ENCODE measurements at places on chromosomes 6 and 20. TPM values are rescaled to one million over a fixed set of nuclear protein-coding genes. Genes with fewer than 3 reads are reported as not detected.

LY6G6F gene
- total RNA-seq: not detected

DNA sequence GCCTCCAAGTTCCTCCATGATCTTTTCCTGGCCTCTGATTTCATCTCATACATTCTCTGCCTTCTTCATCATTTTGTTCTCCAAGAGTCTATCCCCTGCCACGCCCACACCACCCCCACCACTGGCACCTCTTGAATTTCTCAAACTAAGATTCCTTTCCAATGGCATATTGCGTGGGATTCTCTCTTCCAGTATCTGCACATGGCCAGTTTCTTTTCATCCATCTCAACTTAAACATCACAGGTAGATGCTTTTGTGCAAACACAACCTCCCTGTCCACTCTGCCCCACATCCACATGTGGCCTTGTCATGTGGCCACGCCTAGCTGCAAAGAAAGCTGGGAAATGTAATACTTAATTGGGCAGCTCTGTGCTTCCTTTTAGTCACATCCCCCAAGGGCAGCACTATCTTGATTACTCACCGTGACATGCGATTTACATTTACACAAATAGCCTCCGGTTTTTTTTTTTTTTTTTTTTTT is 33.4 kb upstream of the ZMYND8 start:
- H3K36me3 ChIP-seq: no peaks in the 10 kb centered on the region
- H3K4me1 ChIP-seq: peaks cover 7% of the 10 kb centered on the region
- peak; percentile 53 for DNase-seq
- no peaks in the 10 kb centered on the region for H3K27me3 ChIP-seq

CHD6 gene
- 31.7 TPM for total RNA-seq

GRCh38 chr6:113629975-113630737 is 227.0 kb upstream of the MARCKS start:
- no peak overlapping the region for H3K4me3 ChIP-seq
- peak; percentile 88 for DNase-seq
- no peaks in the 10 kb centered on the region for H3K36me3 ChIP-seq
- H3K4me1 ChIP-seq: peaks cover 17% of the 10 kb centered on the region
- no peak overlapping the region for H3K27ac ChIP-seq

DNA sequence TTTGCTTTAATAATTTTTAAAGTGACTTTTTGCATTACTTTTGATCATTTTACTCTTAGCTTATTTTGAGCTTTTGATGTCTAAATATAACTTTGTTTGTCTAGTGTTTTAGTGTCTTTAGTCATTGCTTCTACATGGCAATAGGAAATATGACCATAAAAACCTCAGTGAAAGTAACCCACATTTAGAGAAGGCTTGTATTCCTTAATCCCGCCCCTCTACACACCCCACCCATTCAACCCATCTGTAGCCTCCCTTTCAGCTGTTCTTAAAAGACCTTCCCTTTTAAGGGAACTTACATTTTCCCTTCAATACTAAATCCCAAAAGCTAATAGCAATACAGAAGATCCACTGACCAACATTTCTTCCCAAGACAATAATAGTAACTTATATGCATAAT is 225.4 kb downstream of the LAMA2 start:
- H3K27ac ChIP-seq: no peak overlapping the region
- DNase-seq: no peak
- no peak overlapping the region for H3K4me3 ChIP-seq

- peaks cover 23% of the 10 kb centered on the region for H3K4me1 ChIP-seq
- no peaks in the 10 kb centered on the region for H3K27me3 ChIP-seq
- no peak for DNase-seq
- no peak overlapping the region for H3K27ac ChIP-seq
- H3K4me3 ChIP-seq: no peak overlapping the region
Measured at GRCh38 chr20:23155141-23155590, 69.0 kb upstream of the CD93 start.

DNA sequence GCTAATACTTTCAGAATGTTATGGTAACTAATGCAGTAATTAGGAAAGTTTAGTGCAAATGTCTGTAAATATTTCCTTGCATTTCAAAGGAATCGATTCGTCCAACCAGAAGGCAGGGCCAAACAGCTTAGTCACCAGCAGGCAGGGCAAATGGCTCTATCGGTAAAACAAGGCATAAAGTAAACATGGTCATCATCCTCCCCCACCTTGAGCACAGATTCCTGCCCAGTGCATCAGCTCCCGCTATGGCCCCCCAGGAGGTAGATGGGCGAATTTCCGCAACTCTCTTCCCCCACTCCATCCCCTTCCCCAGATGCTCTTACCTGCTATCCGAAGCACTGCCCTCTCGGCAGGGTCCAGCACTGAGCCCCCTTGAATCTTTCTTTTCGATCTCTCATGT is 103.8 kb upstream of the BEND6 start:
- H3K4me3 ChIP-seq: peak overlapping the region; percentile 64
- H3K4me1 ChIP-seq: peaks cover 16% of the 10 kb centered on the region
- H3K27me3 ChIP-seq: no peaks in the 10 kb centered on the region
- H3K27ac ChIP-seq: peak overlapping the region; percentile 92

GRCh38 chr20:37649017-37649416 is 44.8 kb upstream of the CTNNBL1 start:
- no peak overlapping the region for H3K27ac ChIP-seq
- no peak for DNase-seq
- H3K4me3 ChIP-seq: no peak overlapping the region
- no peaks in the 10 kb centered on the region for H3K4me1 ChIP-seq

- no peak overlapping the region for H3K4me3 ChIP-seq
- H3K36me3 ChIP-seq: no peaks in the 10 kb centered on the region
- no peak for DNase-seq
Measured at GRCh38 chr6:114007516-114007915, 36.6 kb upstream of the HDAC2 start.

NANP gene
- 7.2 TPM for total RNA-seq

ADGRF5 gene
- not detected for total RNA-seq

PRPH2 gene
- total RNA-seq: 0.83 TPM

GRCh38 chr6:168574699-168575195 is 133.8 kb downstream of the SMOC2 start:
- no peaks in the 10 kb centered on the region for H3K27me3 ChIP-seq
- H3K4me3 ChIP-seq: no peak overlapping the region
- no peaks in the 10 kb centered on the region for H3K4me1 ChIP-seq
- H3K27ac ChIP-seq: no peak overlapping the region
- no peaks in the 10 kb centered on the region for H3K36me3 ChIP-seq
- DNase-seq: no peak

DNA sequence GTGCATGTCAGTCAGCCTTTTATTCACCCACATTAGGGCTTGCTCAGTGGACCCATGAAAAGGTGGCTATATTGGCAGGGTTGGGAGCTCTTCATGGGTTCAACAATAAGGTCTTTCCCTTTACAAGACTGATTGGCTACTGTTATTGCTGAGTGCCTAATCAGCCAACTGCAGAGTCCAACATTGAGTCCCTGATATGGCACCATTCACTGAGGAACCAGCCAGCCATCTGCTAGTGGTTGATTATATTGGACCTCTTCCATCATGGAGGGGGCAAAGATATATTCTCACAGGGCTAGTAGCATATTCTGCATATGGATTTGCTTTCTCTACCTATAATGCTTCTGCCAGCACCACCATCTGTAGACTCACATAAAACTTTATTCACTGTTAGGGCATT is 69.9 kb downstream of the CDKAL1 start:
- no peak overlapping the region for H3K27ac ChIP-seq
- H3K4me3 ChIP-seq: no peak overlapping the region
- H3K27me3 ChIP-seq: no peaks in the 10 kb centered on the region
- H3K36me3 ChIP-seq: no peaks in the 10 kb centered on the region
- no peak for DNase-seq

DNA sequence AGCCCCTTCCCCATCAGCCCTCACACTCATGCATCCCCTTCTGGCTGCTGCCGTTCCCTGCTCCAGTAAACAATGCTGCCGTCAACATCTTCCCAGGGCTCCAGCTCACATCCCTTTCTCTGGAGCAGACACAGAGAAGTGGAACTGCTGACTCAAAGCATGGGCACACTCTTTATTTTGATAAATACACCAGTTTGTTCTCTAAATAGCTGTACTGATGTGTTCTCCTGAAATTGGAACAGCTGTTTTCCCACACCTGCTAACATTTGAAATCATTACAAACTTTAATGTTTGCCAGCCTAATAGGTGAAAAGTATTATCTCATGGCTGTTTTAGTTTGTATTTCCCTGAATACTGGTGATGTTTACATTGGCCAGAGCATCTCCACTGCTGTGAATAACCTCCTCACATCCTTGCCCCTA is 102.1 kb upstream of the NXT1 start:
- H3K27me3 ChIP-seq: peaks cover 18% of the 10 kb centered on the region
- H3K4me3 ChIP-seq: no peak overlapping the region
- no peak overlapping the region for H3K27ac ChIP-seq
- no peaks in the 10 kb centered on the region for H3K36me3 ChIP-seq

FAM162B gene
- total RNA-seq: 3.2 TPM

DNA sequence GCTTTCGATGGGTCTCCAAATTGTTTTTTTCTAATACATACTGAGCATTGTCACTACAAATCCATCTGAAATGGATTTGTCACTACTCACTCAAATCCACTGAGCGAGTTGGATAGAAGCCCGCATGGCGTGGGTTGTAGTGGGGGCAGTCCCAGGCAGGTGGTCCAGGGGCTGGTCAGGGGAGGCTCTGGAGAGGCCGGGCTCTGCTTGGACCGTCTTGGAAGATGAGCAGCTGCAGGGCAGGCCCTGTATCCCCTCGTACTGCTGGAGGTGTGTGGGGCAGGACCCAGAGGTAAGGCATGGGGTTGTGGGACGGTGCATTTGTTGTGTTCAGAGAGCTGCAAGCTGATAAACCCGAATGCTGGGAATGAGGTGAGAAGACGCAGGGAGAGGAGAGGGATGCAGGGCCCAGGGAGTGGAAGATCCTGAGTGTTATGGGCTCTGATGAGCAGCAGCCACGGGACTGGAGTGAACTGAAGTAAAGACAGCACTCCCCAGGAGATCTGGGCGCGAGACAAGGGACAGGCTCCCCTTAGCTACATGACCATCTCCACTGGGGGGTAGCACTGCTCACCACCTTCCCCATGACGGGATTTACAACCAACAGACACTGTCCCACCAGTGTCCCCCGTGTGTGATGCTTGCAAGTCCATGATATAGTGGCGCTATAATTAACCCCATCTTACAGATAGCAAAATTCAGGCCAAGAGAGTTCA is 45.9 kb downstream of the PSMG4 start:
- no peaks in the 10 kb centered on the region for H3K36me3 ChIP-seq
- peaks cover 23% of the 10 kb centered on the region for H3K27me3 ChIP-seq
- no peak for DNase-seq
- H3K27ac ChIP-seq: no peak overlapping the region
- H3K4me3 ChIP-seq: no peak overlapping the region

DNA sequence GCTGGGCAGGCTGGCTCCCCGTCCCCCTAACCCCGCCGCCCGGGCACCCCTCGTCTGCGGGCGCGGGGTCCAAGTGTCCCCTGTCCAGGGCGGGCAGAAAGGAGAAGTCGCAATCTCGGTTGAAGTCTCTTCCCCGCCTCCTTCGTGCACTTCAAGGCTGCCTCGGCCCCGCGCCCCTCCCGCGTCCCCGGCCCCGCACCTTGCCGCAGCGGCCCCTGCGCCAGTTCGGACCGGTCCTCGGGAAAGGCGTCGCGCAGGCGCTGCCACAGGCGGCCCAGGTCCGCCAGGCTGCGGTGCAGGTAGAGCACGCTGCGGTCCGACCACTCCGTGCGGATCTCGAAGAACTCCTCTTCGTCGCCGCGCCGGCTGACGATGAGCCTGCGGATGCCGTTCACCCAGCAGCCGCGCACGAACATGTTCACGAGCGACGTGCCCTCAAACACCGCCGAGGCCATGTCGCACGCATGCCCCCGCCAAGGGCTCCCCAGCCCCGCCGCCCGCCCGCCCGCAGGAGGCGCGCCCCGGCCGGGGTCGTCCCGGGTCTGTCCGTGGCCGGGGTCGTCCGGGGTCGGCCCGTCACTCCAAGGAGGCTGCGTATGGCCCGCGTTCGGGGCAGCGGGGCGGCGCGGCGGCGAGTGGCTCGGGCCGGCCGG is at the start of gene PXDC1:
PXDC1 (minus strand) TSS at position 637 of the 653 bp plus-strand sequence; CDS start at position 455, 182 bp downstream.
- peaks cover 22% of the 10 kb centered on the region for H3K4me1 ChIP-seq
- no peak for DNase-seq
- H3K27ac ChIP-seq: peak within 1 kb of the TSS; percentile 86
- peak within 1 kb of the TSS; percentile 99 for H3K4me3 ChIP-seq

DNA sequence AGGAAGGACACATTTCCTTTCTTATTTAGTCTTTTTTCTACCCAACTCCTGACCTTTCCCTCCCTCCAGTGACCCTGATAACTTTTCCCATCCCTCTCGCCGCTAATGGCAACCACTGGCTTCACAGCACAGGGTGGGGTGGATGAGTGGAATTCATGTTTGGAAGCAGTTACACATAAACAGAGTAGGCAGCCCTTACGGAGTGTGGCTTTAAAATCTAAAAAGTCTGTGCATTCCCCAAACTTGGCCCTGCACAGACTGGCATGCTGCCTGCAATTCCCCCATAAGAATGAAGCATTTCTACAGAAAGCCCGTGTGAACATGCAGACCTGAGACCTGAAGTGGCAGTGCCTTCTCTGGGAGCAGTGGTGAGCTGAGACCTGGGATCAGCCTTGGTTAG is 275.9 kb upstream of the PRND start:
- no peak overlapping the region for H3K4me3 ChIP-seq
- H3K27ac ChIP-seq: no peak overlapping the region
- H3K36me3 ChIP-seq: no peaks in the 10 kb centered on the region
- peaks cover 10% of the 10 kb centered on the region for H3K4me1 ChIP-seq
- no peaks in the 10 kb centered on the region for H3K27me3 ChIP-seq
